OCI-LY7 (cell line): ENCODE measurements at places on chromosomes 16 and 17.

DNA sequence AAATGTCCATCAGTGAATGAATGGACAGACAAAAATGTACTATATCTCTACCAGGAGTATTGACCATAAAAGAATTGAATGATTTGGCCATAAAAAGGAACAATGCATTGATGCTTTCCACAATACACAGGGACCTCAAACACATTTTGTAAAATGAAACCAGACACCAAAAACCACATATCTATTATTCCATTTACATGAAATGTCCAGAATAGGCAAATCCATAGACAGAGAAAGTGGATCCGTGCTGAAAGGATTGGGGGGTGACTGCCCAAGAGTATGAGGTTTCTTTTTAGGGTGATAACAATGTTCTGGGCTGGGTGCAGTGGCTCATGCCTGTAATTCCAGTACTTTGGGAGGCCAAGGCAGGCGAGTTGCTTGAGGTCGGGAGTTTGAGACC, 6.9 kb upstream of the LITAF start:
- DNase-seq: no peak

DNA sequence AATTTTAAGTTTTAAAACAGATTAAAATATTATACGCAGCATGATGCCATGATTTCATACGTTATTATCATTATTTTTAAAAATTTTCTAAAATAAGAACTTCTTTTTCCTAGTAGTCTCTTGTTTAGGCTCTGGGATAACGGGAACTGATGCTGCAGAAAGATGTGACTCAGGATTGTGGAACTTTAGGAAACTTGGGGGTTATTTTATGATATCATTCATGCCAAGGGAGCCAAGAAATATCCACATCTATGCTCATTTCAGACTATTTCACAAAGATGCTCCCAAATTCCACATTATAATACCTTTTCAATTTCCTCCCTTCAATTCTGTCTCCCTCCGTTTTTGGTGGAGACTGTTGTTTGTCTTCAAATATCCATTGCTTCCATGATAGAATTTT, 236.4 kb downstream of the HS3ST3A1 start:
- DNase-seq: no peak

GRCh38 chr16:65975049-65975708, 391.3 kb upstream of the CDH5 start:
- no peak for DNase-seq

GRCh38 chr16:72091217-72091616, 2.2 kb downstream of the TXNL4B start:
- no peak for DNase-seq

GRCh38 chr17:81254955-81255717, 16.0 kb downstream of the NDUFAF8 start:
- no peak for DNase-seq

- peak; percentile 24 for DNase-seq
Measured at GRCh38 chr16:80680839-80681238, 123.6 kb downstream of the CDYL2 start.
